ENCODE measurements at places on chromosomes 16 and 17. TPM values are rescaled to one million over a fixed set of nuclear protein-coding genes. Genes with fewer than 3 reads are reported as not detected.

- H3K36me3 ChIP-seq, result no peaks in the 10 kb centered on the region
- no peak overlapping the region for H3K27ac ChIP-seq
- no peak overlapping the region for H3K4me3 ChIP-seq
- DNase-seq, result no peak
These were observed 680.6 kb upstream of the C16orf82 start for GRCh38 chr16:26386096-26386495.

- H3K4me1 ChIP-seq, result no peaks in the 10 kb centered on the region
- DNase-seq, result no peak
- H3K27ac ChIP-seq, result no peak overlapping the region
These were observed 12.0 kb downstream of the APPBP2 start for GRCh38 chr17:60514053-60514452.

DNA sequence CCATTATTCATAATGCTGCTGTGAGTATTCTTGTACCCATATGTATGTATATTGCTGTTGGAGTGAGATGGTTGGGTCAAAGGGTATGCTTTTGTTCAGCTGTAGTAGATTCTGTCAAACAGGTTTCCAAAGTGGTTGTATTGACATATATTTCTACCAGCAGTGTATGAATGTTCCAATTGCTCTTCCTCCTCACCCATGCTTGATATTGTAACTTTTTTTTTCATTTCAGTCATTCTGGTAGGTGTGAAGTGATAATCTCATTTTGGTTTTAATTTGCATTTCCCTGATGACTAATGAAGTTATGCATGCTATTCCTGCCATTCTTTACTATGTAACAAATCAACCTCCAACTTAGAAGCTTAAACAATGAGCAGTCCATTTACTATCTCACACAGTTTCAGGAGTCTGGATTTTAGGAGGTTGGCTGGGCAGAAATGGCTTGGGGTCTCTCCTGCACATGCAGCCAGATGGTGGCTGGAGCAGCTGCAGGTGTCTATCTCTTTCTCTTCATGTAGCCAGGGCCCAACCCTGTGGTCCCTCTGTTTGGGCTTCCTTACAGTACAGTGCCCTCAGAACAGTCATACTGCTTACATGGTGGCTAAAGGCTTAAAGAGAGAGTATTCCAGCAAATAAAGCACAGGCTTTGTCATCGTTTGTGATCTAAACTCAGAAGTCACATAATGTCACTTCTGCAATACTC, 21.2 kb downstream of the ERAL1 start:
- H3K4me3 ChIP-seq, result no peak overlapping the region
- H3K4me1 ChIP-seq, result no peaks in the 10 kb centered on the region

GRCh38 chr17:78694805-78695531, 87.1 kb downstream of the CYTH1 start:
- no peak for DNase-seq
- H3K4me1 ChIP-seq, result no peaks in the 10 kb centered on the region
- peaks cover 44% of the 10 kb centered on the region for H3K36me3 ChIP-seq
- no peaks in the 10 kb centered on the region for H3K27me3 ChIP-seq
- no peak overlapping the region for H3K27ac ChIP-seq
- H3K4me3 ChIP-seq, result no peak overlapping the region

DNA sequence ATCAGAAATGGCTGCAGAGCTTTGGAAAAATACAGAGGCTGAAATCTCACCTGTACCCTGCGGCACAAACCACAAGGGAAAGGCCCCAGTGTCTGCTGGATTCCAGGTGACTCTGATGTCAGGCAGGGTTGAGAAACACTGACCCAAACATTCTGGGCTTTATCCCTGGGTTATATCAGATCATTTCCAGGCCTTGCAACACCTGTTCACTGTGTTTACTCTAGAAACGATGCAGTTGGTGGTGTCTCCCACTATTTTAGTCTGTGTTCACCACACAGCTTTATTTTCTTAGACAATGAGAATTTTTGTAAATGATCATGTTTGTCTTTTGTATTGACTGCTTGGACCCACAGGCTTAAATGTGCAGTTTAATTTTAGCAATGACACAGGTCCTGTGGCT, 151.5 kb upstream of the SDK2 start:
- H3K4me3 ChIP-seq, result no peak overlapping the region
- peaks cover 10% of the 10 kb centered on the region for H3K4me1 ChIP-seq
- no peak for DNase-seq
- H3K27ac ChIP-seq, result no peak overlapping the region
- peaks cover 2% of the 10 kb centered on the region for H3K27me3 ChIP-seq

DNA sequence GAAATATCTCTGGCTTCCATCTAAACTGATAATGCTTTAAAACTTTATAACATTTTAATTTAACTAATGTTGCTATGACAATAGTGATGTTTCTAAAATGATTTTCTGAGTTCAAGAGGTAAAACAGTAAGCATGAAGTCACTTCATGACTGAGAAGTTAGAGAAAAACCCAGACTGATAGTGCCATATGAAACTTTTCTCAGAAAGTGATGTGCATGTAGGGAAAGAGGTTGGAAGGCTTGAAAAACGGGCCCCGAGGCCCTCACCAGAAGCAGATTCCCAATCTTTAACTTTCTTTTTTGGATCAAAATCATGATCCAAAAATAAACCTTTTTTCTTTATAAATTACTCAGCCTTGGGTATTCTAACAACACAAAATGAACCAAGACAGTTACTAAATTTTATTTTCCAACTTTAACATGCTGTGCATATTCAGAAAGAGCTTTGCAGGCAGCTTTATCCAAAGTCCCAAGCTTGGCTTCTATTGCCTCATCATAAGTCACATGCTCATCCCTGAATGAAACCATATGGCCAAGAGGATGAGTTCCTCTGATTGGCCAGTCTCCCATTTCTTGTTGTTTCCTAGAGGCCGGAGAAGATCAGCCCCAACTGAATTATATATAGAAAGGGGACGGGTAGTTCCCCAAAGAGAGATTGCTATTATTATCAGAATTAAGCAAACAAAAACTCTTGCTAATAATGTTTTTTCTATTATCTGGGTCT, 357.6 kb upstream of the SALL1 start:
- H3K27me3 ChIP-seq, result no peaks in the 10 kb centered on the region
- DNase-seq, result no peak
- no peaks in the 10 kb centered on the region for H3K4me1 ChIP-seq
- H3K27ac ChIP-seq, result no peak overlapping the region
- H3K4me3 ChIP-seq, result no peak overlapping the region

- H3K36me3 ChIP-seq, result peaks cover 13% of the 10 kb centered on the region
- H3K4me1 ChIP-seq, result no peaks in the 10 kb centered on the region
- no peak overlapping the region for H3K4me3 ChIP-seq
- H3K27me3 ChIP-seq, result no peaks in the 10 kb centered on the region
- no peak overlapping the region for H3K27ac ChIP-seq
- DNase-seq, result no peak
These were observed 2.2 kb downstream of the SERPINF2 start for GRCh38 chr17:1744551-1745512.

DNA sequence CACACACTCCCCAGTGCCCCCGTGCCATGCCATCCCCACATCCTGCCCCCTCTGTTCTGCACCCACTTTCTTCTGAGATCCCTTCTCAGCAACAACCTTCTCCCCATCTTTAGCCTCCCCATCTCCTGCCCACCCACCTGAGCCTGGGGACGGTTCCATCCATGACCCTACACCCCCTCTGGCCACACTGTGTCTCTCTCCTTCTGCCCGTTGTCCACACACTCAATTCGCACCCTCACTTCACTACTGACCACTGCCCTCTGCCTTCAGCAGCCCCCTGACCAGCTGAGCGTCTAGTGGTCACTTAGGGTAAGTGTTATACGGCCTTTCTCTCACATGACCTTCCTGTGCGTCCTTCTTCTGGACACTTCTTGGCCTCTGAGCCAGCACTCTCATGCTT, 6.1 kb downstream of the ARHGAP27 start:
- no peaks in the 10 kb centered on the region for H3K27me3 ChIP-seq
- peaks cover 49% of the 10 kb centered on the region for H3K4me1 ChIP-seq
- H3K27ac ChIP-seq, result peak overlapping the region; percentile 57
- no peak for DNase-seq

DNA sequence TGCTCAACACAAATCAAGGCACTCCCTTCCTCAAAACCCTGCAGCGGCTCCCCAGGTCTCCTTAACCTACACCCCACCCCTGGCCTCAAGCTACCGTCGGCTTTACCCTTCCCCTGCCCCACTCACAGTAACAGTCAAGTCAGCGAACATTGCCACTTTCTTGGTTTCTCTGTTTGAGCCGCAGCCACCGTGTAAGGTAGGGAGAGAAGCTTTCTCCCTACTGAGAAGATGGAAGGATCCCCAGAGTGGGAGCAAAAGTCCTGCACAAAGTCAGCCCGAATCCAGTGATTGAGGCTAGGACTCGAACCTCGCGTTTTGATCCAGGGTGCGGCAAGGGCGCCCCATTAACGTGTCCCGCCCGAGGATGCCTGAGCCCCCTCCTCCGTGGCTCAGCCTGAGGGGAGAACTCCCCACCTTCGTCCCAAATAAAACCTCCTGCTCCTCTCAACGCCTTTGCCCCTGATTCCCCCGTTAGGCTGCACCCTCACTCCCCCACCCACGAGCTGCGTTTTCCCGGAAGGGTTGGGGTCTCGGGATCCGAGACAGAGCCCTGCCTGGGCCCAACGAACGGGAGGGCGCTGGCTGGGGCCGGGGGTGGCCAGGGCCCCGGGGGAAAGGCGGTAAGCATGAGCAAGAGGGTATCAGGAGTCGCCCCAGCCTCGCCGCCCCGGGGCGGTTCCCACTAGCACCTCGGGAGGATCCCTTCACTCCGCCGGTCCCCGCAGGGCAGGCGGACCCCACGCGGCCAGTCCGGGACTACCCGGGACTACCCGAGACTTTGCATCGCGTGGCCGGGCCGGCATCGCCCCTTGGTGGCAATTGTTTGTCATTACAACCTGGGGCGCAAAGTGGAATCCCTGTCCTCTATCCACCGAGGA, 9.9 kb upstream of the NAGS start:
- DNase-seq, result peak; percentile 74
- no peak overlapping the region for H3K4me3 ChIP-seq
- no peaks in the 10 kb centered on the region for H3K36me3 ChIP-seq
- H3K4me1 ChIP-seq, result no peaks in the 10 kb centered on the region

DNA sequence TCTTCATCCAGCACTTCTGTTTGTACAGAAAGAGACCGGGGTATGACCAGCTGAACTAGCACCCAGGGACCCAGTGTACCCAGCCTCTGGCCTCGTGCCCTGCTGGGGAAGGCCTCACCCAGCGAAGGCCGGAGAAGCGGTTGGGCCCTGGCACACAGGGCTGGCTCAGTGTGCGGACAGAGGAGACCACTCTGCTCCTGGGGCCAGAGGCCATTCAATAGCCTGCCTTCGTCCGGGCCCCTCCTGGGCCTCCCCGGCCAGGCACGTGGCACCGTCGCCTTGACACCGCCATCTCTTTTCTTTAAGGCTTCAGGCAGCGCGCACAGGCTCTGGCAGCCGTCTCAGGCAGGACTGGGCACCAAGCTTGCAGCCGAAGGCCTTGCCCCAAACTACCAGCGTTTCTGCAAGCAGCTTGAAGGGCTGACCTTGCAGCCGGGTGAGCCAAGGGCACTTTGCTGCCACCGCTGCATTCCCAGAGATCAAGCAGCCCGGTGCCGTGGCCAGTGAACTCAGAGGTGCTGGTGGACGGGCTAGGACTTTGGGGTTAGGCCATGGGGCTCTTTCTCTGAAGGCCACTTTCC, 8.0 kb downstream of the TAX1BP3 start:
- H3K4me1 ChIP-seq, result peaks cover 9% of the 10 kb centered on the region
- H3K4me3 ChIP-seq, result no peak overlapping the region
- H3K27ac ChIP-seq, result peak overlapping the region; percentile 70
- DNase-seq, result no peak
- H3K36me3 ChIP-seq, result peaks cover 9% of the 10 kb centered on the region
- no peaks in the 10 kb centered on the region for H3K27me3 ChIP-seq

GRCh38 chr16:88473666-88474534, 20.8 kb downstream of the ZFPM1 start:
- no peak for DNase-seq
- H3K27ac ChIP-seq, result peak overlapping the region; percentile 53
- no peaks in the 10 kb centered on the region for H3K27me3 ChIP-seq
- H3K4me3 ChIP-seq, result no peak overlapping the region
- H3K4me1 ChIP-seq, result peaks cover 3% of the 10 kb centered on the region

DNA sequence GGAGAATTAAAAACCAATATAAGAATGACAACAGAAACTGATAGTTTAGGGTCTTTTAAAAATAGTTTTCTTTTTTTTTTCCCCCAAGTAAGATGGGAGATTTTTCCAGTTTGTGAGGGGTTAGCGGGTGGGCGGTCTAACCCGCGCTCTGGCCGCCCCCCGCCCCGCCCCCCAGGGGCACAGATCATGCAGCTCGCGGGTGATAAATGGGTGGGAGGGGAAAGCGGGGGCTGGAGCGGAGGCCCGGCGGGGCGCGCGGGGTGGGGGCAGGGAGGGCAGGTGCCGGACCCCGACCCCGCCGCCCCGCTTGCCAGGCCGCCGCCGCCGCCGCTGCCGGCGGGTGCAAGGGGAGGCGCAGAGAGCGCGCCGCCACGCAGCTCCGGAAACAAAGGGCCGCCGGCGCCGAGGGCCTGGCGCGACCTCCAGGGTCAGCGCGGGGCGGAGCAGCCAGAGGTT, 60.1 kb upstream of the GSE1 start:
- H3K36me3 ChIP-seq, result no peaks in the 10 kb centered on the region
- DNase-seq, result no peak
- no peaks in the 10 kb centered on the region for H3K27me3 ChIP-seq
- H3K4me1 ChIP-seq, result no peaks in the 10 kb centered on the region

- H3K36me3 ChIP-seq, result peaks cover 14% of the 10 kb centered on the region
- peak within 1 kb of the TSS; percentile 85 for H3K4me3 ChIP-seq
- no peaks in the 10 kb centered on the region for H3K27me3 ChIP-seq
- peak within 1 kb of the TSS; percentile 65 for H3K27ac ChIP-seq
- peaks cover 33% of the 10 kb centered on the region for H3K4me1 ChIP-seq
These were observed at the start of gene RAI1 for GRCh38 chr17:17681187-17681743. Gene RAI1, plus strand, starts transcription at chr17:17681458. Its CDS starts 111,491 bp downstream, at chr17:17792949.

The TNFSF12 gene
- 23.9 TPM for polyA plus RNA-seq

The BRIP1 gene
- polyA plus RNA-seq, result 0.67 TPM

The GPR142 gene
- polyA plus RNA-seq, result not detected

The TMEM114 gene
- not detected for polyA plus RNA-seq

The OR3A3 gene
- polyA plus RNA-seq, result not detected

The ZNF688 gene
- 14.9 TPM for polyA plus RNA-seq

The CTDNEP1 gene
- polyA plus RNA-seq, result 77.3 TPM

The ZG16B gene
- 17.3 TPM for polyA plus RNA-seq

The TNFRSF13B gene
- 3.0 TPM for polyA plus RNA-seq
